Adrenal gland (tissue), 19 donors: ENCODE measurements at places on chromosomes 12 and 14. TPM values are rescaled to one million over a fixed set of nuclear protein-coding genes. Genes with fewer than 3 reads are reported as not detected.
A peak's percentile ranks its signal among the peaks of the same experiment; 100 is the strongest.

DNA sequence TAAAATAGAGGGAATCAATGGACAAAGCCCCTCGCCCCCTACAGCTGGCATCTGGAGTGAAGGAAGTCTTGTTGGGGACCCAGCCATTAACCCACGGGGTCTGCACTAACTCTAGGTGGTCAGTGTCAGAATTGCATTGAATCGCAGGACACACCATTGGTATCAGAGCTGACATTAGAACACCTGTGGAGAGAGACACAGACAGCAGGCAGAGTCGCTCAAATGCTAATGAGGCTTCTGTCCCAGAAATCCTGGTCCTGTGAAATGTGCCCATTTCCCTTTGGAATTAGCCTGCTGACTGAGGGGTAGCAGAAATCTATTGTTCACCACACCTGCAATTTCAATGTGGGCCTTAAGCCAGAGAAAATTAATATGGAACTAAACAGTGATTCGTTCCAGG lies 33.0 kb downstream of the TMEM132D start:
- H3K27ac ChIP-seq, result no peak overlapping the region
- no peak for DNase-seq
- H3K27me3 ChIP-seq, result no peaks in the 10 kb centered on the region
- no peak overlapping the region for H3K4me3 ChIP-seq

- H3K27me3 ChIP-seq, result no peaks in the 10 kb centered on the region
- peaks cover 7% of the 10 kb centered on the region for H3K4me1 ChIP-seq
- no peak for DNase-seq
- H3K36me3 ChIP-seq, result no peaks in the 10 kb centered on the region
- H3K4me3 ChIP-seq, result no peak overlapping the region
Measured at GRCh38 chr14:58699681-58700205, 62.0 kb downstream of the DACT1 start.

- no peaks in the 10 kb centered on the region for H3K27me3 ChIP-seq
- no peaks in the 10 kb centered on the region for H3K4me1 ChIP-seq
- no peak overlapping the region for H3K4me3 ChIP-seq
- no peak for DNase-seq
- H3K27ac ChIP-seq, result no peak overlapping the region
Measured at GRCh38 chr14:76997257-76997970, 31.1 kb downstream of the IRF2BPL start.

- H3K4me3 ChIP-seq, result no peak overlapping the region
- DNase-seq, result no peak
- no peak overlapping the region for H3K27ac ChIP-seq
- no peaks in the 10 kb centered on the region for H3K36me3 ChIP-seq
- no peaks in the 10 kb centered on the region for H3K4me1 ChIP-seq
Measured at GRCh38 chr12:47909839-47910465, 5.2 kb upstream of the VDR start.

- H3K4me3 ChIP-seq, result no peak overlapping the region
- no peaks in the 10 kb centered on the region for H3K27me3 ChIP-seq
- H3K4me1 ChIP-seq, result no peaks in the 10 kb centered on the region
- no peaks in the 10 kb centered on the region for H3K36me3 ChIP-seq
- DNase-seq, result no peak
Measured at GRCh38 chr12:28700161-28700560, 448.9 kb upstream of the FAR2 start.

DNA sequence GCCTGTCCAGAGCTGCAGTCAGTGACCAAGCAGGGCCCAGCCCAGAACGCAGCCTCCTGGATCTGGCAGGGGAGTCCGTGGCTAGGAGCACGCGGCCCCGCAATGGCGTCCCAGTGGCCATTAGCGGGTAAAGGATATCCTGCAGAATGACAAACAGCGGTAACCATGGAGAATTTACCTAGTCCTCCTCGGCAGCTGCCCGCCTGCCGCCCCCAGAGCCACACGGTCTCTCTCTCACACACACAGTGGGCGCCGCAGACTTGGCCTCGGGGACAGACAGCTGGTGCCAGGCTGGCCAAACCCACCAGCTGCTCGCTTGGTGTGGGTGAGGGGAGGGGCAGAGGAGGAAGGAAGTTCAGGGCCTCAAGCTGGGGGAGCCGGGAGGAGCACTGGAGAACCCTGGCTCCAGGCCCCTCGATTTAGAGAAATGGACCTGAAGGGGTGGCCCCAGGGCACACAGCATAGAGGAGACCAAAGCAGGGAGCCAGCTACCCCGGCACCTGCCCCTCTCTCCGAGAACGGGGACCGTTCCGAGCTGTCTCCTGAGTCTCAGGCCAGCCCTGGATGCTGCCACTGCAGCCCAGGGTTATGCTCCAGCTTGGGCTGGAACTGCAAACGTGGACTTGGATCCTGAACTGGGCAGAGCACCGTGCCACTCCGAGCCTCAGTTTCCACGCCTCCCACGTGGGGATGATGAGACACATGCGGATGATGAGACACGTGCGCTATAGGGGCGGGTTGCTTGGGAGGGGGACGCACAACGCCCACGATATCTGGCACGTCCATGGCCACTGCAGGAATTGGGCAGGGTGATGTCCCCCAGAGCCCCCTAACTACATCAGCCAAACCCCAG lies 3.4 kb downstream of the CDK2AP1 start:
- no peak overlapping the region for H3K27ac ChIP-seq
- peak; percentile 68 for DNase-seq
- H3K27me3 ChIP-seq, result no peaks in the 10 kb centered on the region
- no peak overlapping the region for H3K4me3 ChIP-seq

The KLRC4 gene
- not detected for total RNA-seq

DNA sequence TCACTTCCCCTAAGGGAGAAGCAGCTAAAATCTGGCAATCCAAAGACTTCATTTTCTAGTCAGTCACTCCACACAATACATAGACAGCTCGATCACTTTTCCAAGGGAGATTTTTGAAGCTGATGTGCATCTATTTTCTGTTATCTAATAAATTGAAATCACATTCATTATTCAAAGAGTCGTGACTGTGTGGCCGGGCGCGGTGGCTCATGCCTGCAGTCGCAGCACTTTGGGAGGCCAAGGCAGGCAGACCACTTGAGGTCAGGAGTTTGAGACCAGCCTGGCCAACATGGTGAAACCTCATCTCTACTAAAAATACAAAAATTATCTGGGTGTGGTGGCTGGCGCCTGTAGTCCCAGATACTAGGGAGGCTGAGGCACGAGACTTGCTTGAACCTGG lies 27.1 kb upstream of the PTGR2 start:
- H3K4me1 ChIP-seq, result peaks cover 12% of the 10 kb centered on the region
- H3K27me3 ChIP-seq, result no peaks in the 10 kb centered on the region
- H3K4me3 ChIP-seq, result no peak overlapping the region
- no peak for DNase-seq
- H3K27ac ChIP-seq, result no peak overlapping the region

GRCh38 chr12:92558806-92559205 lies 144.0 kb upstream of the PLEKHG7 start:
- H3K4me3 ChIP-seq, result no peak overlapping the region
- H3K27ac ChIP-seq, result peak overlapping the region; percentile 73
- no peak for DNase-seq
- no peaks in the 10 kb centered on the region for H3K36me3 ChIP-seq

- H3K4me3 ChIP-seq, result no peak overlapping the region
- no peaks in the 10 kb centered on the region for H3K4me1 ChIP-seq
- H3K36me3 ChIP-seq, result no peaks in the 10 kb centered on the region
- no peak overlapping the region for H3K27ac ChIP-seq
- no peak for DNase-seq
Measured at GRCh38 chr12:32804301-32804700, 48.6 kb upstream of the YARS2 start.

GRCh38 chr12:102957339-102958050 lies at the start of gene ASCL1:
ASCL1 (plus strand) TSS chr12:102957674; CDS start chr12:102958245, 571 bp downstream.
- peaks cover 67% of the 10 kb centered on the region for H3K27me3 ChIP-seq
- no peak within 1 kb of the TSS for H3K27ac ChIP-seq
- H3K4me3 ChIP-seq, result no peak within 1 kb of the TSS
- no peak for DNase-seq
- no peaks in the 10 kb centered on the region for H3K4me1 ChIP-seq
- no peaks in the 10 kb centered on the region for H3K36me3 ChIP-seq

- H3K36me3 ChIP-seq, result no peaks in the 10 kb centered on the region
- H3K4me1 ChIP-seq, result no peaks in the 10 kb centered on the region
- DNase-seq, result no peak
Measured at GRCh38 chr12:91353266-91353665, 170.6 kb upstream of the DCN start.

- H3K27me3 ChIP-seq, result no peaks in the 10 kb centered on the region
- H3K4me1 ChIP-seq, result peaks cover 40% of the 10 kb centered on the region
- H3K27ac ChIP-seq, result no peak overlapping the region
- DNase-seq, result no peak
- no peak overlapping the region for H3K4me3 ChIP-seq
Measured at GRCh38 chr14:73776194-73776537, 62.0 kb upstream of the PNMA1 start.

GRCh38 chr12:19304149-19304750 lies 135.0 kb upstream of the AEBP2 start:
- no peaks in the 10 kb centered on the region for H3K36me3 ChIP-seq
- no peak overlapping the region for H3K4me3 ChIP-seq
- peak overlapping the region; percentile 84 for H3K27ac ChIP-seq
- no peak for DNase-seq

DNA sequence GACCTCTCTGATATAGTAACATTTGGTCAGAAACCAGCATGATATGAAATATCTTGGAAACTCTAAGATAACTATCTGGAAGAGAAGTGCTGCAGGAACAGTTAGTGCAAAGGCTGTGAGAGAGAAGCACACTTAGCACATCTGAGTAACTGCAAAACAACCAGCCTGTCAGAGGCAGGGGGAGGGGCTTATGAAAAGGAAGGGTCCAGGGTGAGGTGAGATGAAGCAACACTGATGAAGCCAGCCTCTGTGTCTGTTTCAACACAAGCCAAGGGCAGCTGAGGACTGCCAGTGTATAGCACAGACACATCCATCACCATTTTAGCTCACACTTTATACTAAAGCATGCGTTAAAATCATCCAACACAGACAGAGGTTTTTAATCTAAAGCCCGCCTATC lies 37.4 kb upstream of the OVCH1 start:
- no peak overlapping the region for H3K27ac ChIP-seq
- no peak overlapping the region for H3K4me3 ChIP-seq
- H3K36me3 ChIP-seq, result no peaks in the 10 kb centered on the region

DNA sequence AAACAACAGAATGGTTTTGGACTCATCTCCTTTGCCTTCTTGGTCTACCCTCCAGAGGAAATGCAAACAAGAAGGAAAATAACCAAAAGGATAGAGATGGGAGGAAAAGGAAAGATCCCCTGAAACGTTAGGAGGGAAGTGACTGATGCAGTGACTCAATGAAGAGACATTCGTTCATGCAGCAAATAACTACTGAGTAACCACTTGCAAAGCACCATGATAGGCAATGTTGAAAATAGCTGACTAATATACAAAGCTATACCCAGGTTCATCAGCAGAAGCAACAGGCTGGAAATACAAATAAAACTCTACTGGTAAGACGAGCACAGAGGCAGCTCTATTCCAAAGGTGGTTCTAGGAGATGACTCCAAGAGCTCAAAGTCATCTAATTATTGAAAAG lies 41.8 kb downstream of the R3HDM2 start:
- no peak overlapping the region for H3K27ac ChIP-seq
- no peaks in the 10 kb centered on the region for H3K4me1 ChIP-seq
- H3K36me3 ChIP-seq, result no peaks in the 10 kb centered on the region
- no peak overlapping the region for H3K4me3 ChIP-seq

The C14orf119 gene
- 50.8 TPM for total RNA-seq

GRCh38 chr12:116708826-116709756 lies 28.8 kb downstream of the SPRING1 start:
- no peaks in the 10 kb centered on the region for H3K27me3 ChIP-seq
- no peak overlapping the region for H3K27ac ChIP-seq
- H3K4me3 ChIP-seq, result no peak overlapping the region
- H3K4me1 ChIP-seq, result peaks cover 12% of the 10 kb centered on the region
- peak; percentile 87 for DNase-seq
- no peaks in the 10 kb centered on the region for H3K36me3 ChIP-seq

GRCh38 chr12:46895726-46896125 lies 69.9 kb upstream of the SLC38A4 start:
- no peaks in the 10 kb centered on the region for H3K27me3 ChIP-seq
- no peak overlapping the region for H3K27ac ChIP-seq
- H3K36me3 ChIP-seq, result no peaks in the 10 kb centered on the region

- H3K4me3 ChIP-seq, result no peak overlapping the region
- no peak overlapping the region for H3K27ac ChIP-seq
- H3K4me1 ChIP-seq, result peaks cover 4% of the 10 kb centered on the region
- H3K27me3 ChIP-seq, result no peaks in the 10 kb centered on the region
- H3K36me3 ChIP-seq, result no peaks in the 10 kb centered on the region
- no peak for DNase-seq
Measured at GRCh38 chr12:18284386-18284785, 23.1 kb downstream of the PIK3C2G start.

- peaks cover 19% of the 10 kb centered on the region for H3K4me1 ChIP-seq
- H3K36me3 ChIP-seq, result peaks cover 80% of the 10 kb centered on the region
- H3K27ac ChIP-seq, result peak overlapping the region; percentile 63
- no peak overlapping the region for H3K4me3 ChIP-seq
- no peaks in the 10 kb centered on the region for H3K27me3 ChIP-seq
Measured at GRCh38 chr12:109962398-109962797, 33.8 kb downstream of the GIT2 start.

DNA sequence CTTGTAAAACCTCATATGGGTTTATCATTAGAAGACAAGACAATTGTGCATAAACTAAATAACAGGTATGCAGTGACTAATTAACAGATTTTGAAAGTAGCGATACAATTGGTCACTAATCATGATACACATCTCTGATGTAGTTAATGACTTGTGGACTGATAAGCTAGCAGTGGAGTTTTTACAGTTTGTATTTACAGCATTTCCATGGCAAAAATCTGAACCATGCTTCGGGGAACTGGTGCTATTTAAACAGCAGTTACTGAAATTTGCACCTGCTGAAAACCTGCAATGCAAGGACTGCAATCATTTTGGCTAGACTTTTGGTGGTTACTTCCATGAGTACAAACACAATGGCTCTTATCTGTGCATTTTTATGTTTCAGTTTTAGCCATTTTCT lies 471.2 kb downstream of the RERGL start:
- no peak overlapping the region for H3K27ac ChIP-seq
- no peak overlapping the region for H3K4me3 ChIP-seq
- no peak for DNase-seq
- no peaks in the 10 kb centered on the region for H3K27me3 ChIP-seq
- no peaks in the 10 kb centered on the region for H3K36me3 ChIP-seq
- H3K4me1 ChIP-seq, result no peaks in the 10 kb centered on the region

DNA sequence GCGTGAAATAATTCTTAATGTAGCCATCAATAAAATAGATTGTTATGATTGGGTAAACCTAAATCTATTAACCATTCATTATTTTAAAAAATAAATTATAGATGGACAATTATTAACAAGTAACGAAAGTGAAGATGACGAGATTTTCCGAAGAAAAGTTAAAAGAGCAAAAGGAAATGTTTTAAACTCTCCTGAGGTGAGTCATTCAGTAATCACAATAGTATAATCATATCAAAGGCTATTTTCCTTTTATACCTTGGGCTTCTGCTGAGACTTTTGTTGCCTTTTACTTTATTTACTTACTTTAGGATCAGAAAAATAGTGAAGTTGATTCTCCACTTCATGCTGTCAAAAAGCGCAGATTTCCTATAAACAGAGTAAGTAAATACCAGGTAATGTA lies 45.6 kb downstream of the FANCM start:
- no peaks in the 10 kb centered on the region for H3K27me3 ChIP-seq
- DNase-seq, result no peak
- H3K36me3 ChIP-seq, result no peaks in the 10 kb centered on the region
- no peaks in the 10 kb centered on the region for H3K4me1 ChIP-seq

The P2RX7 gene
- 10.0 TPM for total RNA-seq

GRCh38 chr12:5587711-5588121 lies 155.8 kb downstream of the NTF3 start:
- no peaks in the 10 kb centered on the region for H3K27me3 ChIP-seq
- no peaks in the 10 kb centered on the region for H3K4me1 ChIP-seq
- H3K4me3 ChIP-seq, result no peak overlapping the region
- DNase-seq, result no peak
- no peak overlapping the region for H3K27ac ChIP-seq
- H3K36me3 ChIP-seq, result no peaks in the 10 kb centered on the region
